GM06990 (cell line): ENCODE measurements at places on chromosomes 1 and 21.
A peak's percentile ranks its signal among the peaks of the same experiment; 100 is the strongest.

- no peak for DNase-seq
Observed at GRCh38 chr21:30984889-30985288, 53.4 kb downstream of the KRTAP19-8 start.

GRCh38 chr1:110671361-110671760, 3.4 kb downstream of the KCNA3 start:
- no peak for DNase-seq

GRCh38 chr1:184973272-184974055, 844 bp downstream of the NIBAN1 start:
- DNase-seq, result no peak

DNA sequence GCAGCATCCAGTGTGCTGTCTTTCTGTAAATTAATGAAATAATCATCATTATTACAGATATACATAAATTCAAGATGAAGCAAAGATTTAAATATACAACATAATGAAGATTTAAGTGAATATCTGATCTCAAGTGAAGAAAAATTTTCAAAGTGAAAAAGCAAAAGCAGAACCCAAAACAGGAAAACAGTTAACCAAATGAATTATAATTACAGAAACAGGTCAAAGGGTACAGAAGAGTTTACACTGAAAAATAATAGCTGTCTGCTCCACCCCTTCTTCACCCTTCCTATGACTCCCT, 44.8 kb upstream of the GTF2B start:
- DNase-seq, result no peak

DNA sequence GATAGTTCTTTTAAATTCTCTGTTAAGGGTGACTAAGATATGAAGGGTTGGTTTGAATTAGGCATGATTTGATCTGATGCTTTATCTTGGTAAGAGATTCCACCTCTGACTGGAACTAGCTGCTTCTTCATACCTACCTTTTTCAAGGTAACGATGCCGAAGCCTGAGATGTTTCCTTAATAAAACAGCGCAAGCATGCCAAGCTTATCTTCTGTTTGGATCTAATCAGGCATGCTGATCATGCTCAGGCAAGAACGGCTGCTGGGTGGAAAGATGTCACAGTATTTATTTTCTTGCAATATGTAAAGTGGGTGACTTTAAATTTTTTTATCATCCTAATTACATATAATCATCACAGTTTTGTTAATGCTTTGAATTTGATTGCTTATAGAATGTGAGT, 148.7 kb downstream of the ADGRL2 start:
- DNase-seq, result no peak

- no peak for DNase-seq
Observed at GRCh38 chr1:26879793-26880192, 10.3 kb downstream of the GPN2 start.

GRCh38 chr1:214518361-214518760, 33.0 kb downstream of the PTPN14 start:
- DNase-seq, result no peak

DNA sequence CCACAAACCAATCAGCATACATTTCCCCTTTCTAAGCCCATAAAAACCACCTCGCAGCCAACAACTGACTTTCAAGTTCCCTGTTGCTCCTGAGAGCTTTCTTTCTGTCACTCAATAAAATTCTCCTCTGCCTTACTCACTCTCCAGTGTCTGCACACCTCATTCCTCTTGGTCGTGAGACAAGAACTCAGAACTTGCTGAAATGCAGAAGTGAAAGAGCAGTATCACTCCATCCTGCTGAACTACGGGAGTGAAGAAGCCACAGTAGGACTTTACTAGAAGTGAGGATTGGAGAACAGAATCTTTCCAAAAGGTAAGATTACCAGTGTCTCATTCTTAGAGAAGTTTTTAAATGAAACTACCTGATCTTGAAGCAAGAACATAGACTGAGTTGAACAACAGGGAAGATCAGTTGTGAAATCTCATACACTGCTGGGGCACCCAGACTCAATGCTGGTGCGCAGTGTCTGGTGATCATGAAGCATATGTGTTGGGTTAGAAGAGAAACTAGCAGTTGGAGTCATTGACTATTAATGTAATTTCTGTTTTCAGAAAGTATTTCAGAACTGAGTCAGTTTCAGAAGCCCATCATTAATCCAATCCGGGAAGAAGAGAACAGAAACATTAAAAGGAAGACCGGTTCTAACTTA, 726.9 kb upstream of the TMPRSS15 start:
- no peak for DNase-seq

- DNase-seq, result peak; percentile 73
Observed at GRCh38 chr1:101293461-101294051, 56.7 kb downstream of the S1PR1 start.

DNA sequence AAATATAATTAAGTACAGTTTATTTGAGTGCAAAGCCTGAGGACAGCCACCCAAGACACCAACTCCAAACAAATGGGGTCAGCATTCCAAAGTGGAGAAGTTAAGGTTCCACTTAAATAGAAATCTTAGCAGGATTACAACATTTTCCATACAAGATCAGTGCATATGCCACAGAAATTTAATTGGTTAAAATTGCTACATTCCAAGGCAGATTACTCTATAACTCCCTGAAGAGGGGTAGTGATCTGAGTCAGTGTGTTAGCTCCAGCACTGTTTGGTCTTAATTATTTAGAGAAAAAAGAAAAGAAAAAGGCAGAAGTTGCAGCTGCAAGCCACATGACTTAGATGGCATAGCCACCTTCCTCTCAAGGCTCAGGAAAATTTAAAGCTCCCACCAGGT, 297.5 kb downstream of the HHIPL2 start:
- DNase-seq, result no peak

DNA sequence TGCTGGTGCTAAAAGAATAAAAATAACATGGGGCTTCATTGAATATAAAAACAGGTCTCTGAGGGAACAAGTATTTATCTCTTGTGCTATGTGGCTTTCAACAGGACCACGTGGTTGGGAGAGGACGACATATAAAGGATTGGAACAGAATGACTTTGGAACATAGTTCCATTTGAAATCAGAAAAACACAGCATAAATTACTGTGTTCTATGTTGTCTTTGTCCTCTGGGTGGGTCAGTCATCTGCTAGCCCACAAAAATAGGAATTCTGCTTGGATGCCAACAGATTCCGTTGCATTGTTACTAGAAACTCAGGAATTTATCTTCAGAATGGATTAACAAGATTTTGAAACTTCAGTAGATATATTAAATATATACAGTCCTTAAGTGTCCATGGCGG, 5.9 kb downstream of the CEP85 start:
- no peak for DNase-seq

GRCh38 chr1:231750818-231751362, 124.3 kb downstream of the DISC1 start:
- DNase-seq, result no peak

DNA sequence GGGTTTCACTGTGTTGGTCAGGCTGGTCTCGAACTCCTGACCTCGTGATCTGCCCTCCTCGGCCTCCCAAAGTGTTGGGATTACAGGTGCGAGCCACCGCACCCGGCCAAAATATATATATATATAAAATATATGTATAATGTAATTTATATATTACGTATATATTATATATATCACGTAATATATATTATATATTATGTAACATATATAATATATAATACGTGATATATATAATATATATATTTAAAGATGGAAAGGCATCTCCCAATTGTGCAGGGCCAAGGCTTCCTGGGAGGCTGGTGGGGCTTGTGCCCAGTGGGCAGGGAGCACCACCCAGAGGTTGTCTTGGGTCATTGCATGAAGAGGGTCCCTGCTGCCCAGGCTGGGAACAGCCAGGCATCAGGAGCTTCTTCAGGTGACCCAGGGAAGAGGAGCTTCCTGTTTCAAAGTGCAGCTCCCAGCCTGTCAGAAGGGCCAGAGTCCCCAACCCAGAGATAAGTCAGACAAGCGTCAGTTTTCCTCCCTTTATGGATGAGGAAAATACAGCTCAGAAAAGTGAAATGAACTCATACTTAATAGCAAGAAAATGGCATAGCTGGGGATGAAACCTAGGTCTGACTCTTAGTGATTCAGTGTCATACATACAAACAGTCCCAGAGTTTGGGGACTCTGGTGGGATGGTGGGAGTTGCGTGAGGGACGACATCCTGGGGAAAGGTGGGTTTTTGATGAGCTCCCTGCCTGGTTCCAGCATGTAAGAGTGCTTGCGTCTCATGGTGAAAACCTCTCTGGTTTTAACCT, 12.0 kb downstream of the UBE2Q1 start:
- DNase-seq, result peak; percentile 25

- no peak for DNase-seq
Observed at GRCh38 chr1:61081686-61082310, 563 bp upstream of the NFIA start.

- no peak for DNase-seq
Observed at GRCh38 chr1:232302376-232303221, 327.3 kb downstream of the SIPA1L2 start.

DNA sequence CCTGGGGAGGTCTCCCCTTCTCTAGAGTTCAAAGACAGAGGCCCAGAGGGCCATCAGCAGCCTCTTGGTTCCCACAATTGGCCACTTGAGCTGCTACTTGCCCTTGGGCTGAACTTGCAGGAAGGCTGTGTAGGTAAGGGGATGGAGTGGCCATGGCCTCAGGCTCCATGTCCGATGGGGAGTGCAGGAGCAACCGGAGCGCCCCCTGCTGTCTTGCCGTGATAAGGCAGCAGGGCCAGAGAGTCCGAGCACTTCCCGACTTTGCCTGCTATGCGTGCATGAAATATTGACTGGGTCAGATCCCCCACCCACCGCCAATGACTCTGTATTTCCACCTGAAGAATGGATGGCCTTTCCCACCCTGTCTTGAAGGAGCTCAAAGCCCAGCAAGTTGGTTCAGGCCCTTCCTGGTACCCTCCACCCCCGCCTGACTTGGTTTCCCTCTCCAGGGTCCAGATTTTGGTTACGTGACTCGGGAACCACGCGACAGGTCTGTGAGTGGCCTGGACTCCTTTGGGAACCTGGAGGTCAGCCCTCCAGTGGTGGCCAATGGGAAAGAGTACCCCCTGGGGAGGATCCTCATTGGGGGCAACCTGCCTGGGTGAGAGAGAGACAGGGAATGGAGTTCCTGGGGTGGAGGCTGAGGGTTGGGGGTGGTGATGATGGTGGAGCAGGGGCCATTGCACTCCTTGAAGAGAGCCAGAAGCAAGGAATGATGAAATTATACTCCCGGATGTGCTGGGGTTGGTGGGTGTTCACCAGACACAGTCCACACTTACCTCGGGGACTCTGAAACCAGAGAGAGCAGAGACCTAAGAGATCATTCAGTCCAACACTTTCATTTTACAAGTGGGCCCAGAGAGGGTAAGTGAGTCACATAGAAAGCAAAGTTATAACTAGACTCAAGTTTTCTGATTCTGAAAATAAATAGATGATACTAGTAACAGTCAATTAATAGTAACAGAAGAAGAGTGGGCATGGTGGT, 25.6 kb downstream of the PADI3 start:
- DNase-seq, result peak; percentile 53

DNA sequence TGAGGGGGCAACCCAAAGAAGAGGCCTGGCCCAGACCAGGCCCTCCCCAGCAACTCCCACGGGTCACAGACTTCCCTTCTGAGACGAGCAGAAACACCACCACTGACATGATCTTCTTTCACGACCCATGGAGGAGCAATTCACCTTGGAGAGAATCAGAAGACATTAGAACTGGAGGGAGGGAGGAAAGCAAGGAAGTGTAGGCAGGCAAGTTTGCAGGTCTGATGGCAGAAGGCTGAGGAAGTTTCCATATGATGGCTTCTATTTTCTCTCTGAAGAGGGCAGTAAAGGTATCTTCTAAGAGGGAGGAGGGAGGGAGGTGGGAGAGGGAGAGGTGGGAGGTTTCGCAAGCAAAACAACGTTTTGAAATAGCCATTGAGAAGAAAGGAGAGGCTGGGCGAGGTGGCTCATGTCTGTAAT, 1.4 kb upstream of the UBXN10 start:
- no peak for DNase-seq

GRCh38 chr1:94160811-94161210, 39.9 kb upstream of the ABCA4 start:
- no peak for DNase-seq

DNA sequence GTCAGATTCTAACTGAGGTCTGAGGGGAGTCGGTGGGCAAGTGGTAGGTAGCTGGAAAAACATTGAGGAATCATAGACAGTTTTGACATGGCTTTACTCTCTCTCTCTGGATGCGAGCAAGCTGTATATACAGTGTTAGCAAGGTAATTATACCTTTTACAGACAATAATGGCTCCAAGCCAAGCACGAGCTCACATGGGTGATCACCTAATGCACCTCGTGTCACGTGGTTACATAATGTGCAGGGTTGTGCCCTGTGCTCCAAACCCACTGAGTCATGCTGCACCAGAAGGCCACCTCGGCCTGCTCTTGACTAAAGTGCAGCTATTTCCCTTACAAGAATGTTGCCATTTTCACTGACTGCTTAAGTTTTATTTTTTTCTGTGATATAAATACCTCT, 7.6 kb upstream of the CLCA2 start:
- no peak for DNase-seq
